ENCODE measurements at places on chromosomes 3 and 15. TPM values are rescaled to one million over a fixed set of nuclear protein-coding genes. Genes with fewer than 3 reads are reported as not detected.

The FRMD5 gene
- 13.5 TPM for total RNA-seq

The SNTN gene
- not detected for total RNA-seq

The UBAP1L gene
- total RNA-seq, result 2.2 TPM

The SLC12A1 gene
- not detected for total RNA-seq

The MINDY2 gene
- 26.7 TPM for total RNA-seq

The RASGRP1 gene
- total RNA-seq, result not detected

The CHRNB4 gene
- not detected for total RNA-seq

The SLC22A13 gene
- 0.43 TPM for total RNA-seq

The PPARG gene
- total RNA-seq, result 0.88 TPM

The SKOR1 gene
- total RNA-seq, result 0.22 TPM

The PLS1 gene
- 2.1 TPM for total RNA-seq

The SLC24A5 gene
- not detected for total RNA-seq

The IMPG2 gene
- total RNA-seq, result 0.14 TPM

The MCTP2 gene
- 53.6 TPM for total RNA-seq

The FGF12 gene
- total RNA-seq, result not detected

The DNAH12 gene
- total RNA-seq, result 0.14 TPM

The GOLGA6L7 gene
- total RNA-seq, result not detected

The ADCY5 gene
- total RNA-seq, result not detected

The TRANK1 gene
- 10.7 TPM for total RNA-seq

The HCLS1 gene
- total RNA-seq, result 3.1 TPM

The APPL1 gene
- 18.8 TPM for total RNA-seq

The FBXW12 gene
- not detected for total RNA-seq

The SUSD5 gene
- total RNA-seq, result 0.66 TPM

The DUOX2 gene
- total RNA-seq, result not detected

The GOLGA8T gene
- not detected for total RNA-seq

The MUC13 gene
- not detected for total RNA-seq

The RAB5A gene
- total RNA-seq, result 87.8 TPM

The OR5K2 gene
- not detected for total RNA-seq

The APOD gene
- total RNA-seq, result 2.0 TPM

The ECT2 gene
- total RNA-seq, result 11.2 TPM

The EXD1 gene
- not detected for total RNA-seq

The CFAP92 gene
- 0.14 TPM for total RNA-seq

The CTXN2 gene
- not detected for total RNA-seq

The EIF4G1 gene
- total RNA-seq, result 351 TPM

The RTP1 gene
- total RNA-seq, result not detected

The TMEM158 gene
- 453 TPM for total RNA-seq

The NEK10 gene
- 1.5 TPM for total RNA-seq

The FYCO1 gene
- total RNA-seq, result 19.8 TPM

The STAC gene
- 0.14 TPM for total RNA-seq

The CCR3 gene
- not detected for total RNA-seq

The EPHA6 gene
- 0.22 TPM for total RNA-seq

The ROPN1B gene
- not detected for total RNA-seq

The CAV3 gene
- not detected for total RNA-seq

The FAM107A gene
- not detected for total RNA-seq

The CCDC33 gene
- 4.0 TPM for total RNA-seq

Measured in placental pericyte (primary cell).